ENCODE measurements at places on chromosomes 16 and 17.

GRCh38 chr16:21033264-21033663 is 117.4 kb downstream of the DNAH3 start:
- no peak for DNase-seq

DNA sequence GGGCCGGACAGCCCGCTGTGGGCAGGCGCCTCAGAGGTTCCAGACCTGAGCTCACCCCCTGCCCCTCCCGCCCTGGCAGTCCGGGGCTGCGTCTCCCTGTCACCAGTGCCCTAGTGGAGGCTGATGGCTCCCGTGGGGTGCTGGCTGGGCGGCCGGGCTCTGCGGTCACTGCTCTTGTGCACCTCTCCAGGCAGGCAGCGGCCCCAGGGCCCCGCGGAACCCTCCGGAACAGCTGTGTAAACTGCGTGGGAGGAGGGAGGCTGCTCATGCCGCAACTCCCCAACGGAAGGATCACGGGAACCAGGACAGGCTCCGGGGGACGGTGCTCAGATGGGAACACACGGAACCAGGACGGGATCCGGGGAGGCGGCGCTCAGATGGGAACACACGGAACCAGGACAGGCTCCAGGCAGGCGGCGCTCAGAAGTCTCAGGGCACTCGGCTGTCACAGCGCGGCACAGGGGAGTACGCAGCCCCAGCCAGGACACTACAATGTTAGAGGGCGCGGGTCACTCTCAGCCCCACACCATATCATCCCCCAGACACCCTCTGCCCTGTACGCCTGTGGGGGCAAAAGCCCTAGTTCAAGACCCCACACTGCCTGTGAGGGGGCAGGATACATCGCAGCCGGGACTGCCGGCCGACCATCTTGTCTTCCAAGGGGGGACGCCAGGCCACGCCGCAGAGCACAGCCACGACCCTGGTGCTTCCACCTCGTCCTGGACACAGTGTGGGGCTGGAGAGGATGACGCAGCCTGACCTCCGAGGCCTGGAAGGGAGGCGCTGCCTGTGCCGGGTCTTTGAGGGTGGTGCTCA is 74.0 kb upstream of the GNG13 start:
- no peak for DNase-seq

DNA sequence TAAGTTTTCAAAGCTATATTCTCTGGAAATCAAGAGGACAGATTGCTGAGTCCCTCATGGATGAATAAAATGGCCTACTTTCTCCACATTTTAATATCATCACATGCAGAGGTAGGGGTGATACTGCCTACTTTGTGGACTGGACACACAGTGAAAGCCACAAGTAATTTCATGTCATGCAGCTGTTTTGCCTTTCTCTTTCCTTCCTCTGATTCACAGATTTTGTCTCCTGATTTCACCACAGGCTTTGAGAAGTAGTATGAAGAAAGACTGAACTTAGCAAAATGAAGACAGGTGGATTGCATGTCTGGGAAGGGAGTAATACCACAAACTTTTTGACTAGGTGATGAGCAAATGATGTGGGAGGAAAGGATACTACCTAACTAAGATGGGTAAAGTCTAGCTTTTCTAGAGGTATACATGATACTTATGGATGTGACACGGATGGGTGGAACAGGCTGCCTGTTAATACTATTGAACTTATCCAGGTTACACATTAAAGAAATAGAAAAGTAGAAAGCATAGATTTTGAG is 478.4 kb upstream of the GOT2 start:
- DNase-seq = no peak

- no peak for DNase-seq
These were observed 317.4 kb upstream of the TNRC6C start for GRCh38 chr17:77640916-77641605.

- DNase-seq = no peak
These were observed 92.9 kb downstream of the TBC1D16 start for GRCh38 chr17:79942591-79943346.

GRCh38 chr17:58947824-58948223 is 158.9 kb downstream of the TRIM37 start:
- no peak for DNase-seq

DNA sequence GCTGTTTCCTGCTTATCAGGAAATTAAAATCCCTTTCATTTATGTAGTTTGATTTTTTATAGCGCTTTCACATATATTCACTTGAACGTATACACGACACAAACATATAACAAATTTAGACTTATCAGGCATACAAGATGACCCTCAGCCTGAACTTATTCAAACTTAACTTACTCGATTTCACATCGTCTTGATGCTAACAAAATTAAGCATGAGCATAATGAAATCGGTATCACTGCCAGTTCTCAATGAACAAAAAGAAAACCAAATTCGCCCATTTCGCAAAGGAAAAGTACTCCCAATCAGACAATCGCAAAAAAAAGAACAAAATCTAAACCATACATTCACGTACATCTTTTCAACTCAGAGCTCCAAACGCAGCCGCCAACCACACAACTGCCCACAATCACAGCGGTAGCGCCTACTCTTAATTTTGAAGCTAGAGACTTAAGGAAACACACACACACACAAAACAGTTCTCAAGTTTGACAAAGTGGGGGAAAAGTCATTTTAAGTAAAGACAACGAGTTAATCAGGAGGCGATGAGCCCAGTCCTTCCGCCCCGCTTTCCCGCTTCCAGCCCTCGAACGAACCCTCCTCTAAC is 1.1 kb downstream of the GJC1 start:
- DNase-seq = peak; percentile 40

DNA sequence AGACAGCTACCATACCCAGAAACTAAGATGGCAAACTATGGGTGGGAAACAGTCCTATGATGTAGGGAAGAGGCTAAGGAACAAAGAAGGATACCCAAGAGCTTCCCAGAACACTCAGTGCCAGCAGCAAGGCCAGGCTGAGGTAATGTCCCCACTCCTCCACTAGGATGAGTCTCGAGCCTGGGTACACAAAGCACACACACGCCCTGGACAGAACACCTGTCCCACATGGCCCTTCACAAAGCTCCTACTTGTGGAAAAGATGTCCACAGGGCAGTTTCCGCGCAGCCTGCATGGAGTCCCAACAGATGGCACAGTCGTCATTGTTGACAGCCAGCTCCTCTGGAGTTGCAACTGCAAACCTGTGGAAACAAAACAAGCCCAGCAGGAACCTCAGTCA is 23.9 kb downstream of the AMFR start:
- DNase-seq = peak; percentile 26

DNA sequence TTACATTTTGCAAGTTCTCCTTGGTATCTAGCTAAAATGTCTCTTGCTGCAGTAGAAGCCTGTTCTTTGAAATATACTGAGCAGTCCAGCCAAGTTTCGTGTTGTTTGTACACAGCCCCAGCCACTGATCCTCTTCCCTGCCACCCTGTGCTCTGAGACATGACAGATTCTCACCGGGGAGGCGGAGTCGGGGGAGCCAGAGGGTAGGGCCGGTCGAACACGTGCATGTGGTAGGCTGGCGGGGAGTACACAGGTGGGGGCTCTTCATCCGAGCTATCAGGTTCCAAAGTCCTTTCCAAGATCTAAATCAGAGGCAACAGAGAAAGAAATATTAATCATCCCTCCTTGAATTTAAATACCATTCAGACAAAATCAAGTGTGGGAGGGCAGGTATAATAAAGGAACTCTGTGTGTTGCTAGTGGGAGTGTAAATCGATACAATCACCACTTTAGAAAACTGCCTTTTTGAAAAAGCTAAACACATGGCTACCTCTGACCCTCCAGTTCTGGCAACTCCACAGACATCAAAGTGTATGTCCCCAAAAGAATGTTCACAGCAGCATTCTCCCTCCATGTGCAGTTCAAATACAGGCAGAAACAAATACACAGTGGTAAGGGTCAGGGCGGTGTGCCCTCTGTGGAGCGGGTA is 29.7 kb upstream of the MRPS23 start:
- DNase-seq = peak; percentile 18

DNA sequence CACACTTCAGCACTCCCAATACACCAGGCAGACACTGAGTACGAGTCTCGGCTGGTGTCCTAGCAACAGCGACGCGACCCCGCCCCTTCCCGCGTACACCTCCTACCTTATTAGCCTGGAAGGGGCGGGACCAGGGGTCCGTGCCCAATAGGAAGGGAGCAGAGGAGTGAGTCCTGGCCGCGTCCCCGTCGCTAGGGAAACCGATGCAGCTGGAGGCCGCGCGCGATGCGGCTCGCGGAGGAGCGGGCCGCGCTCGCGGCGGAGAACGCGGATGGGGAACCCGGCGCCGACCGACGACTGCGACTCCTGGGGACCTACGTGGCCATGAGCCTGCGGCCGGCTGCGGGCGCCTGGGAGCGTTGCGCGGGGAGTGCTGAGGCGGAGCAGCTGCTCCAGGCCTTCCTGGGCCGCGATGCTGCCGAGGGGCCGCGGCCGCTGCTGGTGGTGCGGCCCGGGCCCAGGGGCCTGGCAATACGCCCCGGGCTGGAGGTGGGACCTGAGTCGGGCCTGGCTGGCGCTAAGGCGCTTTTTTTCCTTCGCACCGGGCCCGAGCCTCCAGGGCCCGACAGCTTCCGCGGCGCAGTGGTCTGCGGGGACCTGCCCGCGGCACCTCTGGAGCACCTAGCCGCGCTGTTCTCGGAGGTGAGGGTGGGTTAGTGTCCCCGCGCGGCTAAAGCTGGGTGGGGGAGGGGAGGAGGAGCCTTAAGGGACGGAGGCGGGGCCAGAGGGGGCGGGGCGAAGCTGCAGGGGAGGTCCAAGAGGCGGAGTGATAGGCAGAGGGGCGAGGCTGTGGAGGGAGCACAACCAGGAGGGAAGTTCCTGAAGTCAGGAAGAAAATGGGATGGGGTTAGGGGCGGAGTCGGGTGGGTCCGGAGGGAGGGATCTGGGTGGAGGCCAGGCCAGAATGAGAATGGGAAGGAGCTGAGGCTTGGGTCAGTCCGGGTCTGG is at the start of gene DNAH9:
DNAH9 (plus strand) TSS at position 197 of the 948 bp plus-strand sequence; CDS start at position 226, 29 bp downstream.
- no peak for DNase-seq

DNA sequence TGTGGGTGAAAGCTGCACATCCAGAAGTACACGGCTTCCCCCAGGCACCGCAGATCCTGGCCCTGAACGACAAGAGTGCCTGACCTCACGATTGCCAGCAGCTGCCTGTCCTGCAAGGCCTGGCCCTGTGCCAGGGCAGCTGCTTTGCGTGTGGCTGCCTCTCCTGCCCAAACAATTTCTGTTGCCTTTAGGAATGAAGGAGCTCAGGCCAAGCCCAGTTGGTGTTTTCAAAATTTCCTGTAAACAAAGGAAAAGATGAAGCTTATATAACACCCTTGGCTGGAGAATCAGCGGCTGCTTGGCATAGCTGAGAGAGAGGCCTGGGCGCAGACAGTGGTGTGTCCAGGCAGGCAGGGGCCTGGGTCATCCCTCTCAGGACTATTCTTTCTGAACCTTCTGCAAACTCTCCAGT is 11.7 kb upstream of the SLC47A2 start:
- peak; percentile 98 for DNase-seq

Measured in NCI-H510A treated with DMSO at 0.1 percent for 48 hours (cell line).